Stimulated activated effector memory CD8-positive, alpha-beta T cell treated with anti-CD3 and anti-CD28 coated beads, Interleukin-12 subunit alpha, Interleukin-12 subunit beta, amount 100 ng/mL, for 72 hours (primary cell): ENCODE measurements at places on chromosomes 5 and 9.

DNA sequence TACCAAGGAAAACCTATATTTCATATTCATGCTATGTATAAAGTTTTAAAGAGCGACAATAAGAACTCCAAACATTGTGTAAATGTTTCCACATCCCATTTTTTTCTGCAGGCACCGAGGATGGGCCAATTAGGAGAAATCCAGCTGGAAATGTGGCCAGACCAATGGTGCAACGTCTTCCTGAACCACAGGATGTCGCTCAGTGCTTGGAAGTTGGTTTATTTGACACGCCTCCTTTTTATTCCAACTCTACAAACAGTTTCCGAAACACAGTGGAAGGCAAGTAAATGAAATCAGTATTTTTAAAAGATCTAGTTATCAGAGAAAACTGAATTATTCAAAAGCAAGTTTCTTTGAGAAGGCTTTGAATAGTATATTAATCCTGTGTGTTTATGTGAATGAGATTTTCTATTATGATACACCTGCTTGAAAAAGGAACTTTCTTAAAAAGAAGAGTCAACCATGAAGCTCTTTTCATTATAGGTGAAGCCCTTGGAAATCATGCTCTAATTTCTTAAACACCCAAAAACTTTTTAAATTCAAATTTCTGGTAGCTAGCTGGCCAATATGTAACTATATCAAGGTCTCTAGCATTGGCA lies 9.1 kb downstream of the TYRP1 start:
- no peak for DNase-seq

DNA sequence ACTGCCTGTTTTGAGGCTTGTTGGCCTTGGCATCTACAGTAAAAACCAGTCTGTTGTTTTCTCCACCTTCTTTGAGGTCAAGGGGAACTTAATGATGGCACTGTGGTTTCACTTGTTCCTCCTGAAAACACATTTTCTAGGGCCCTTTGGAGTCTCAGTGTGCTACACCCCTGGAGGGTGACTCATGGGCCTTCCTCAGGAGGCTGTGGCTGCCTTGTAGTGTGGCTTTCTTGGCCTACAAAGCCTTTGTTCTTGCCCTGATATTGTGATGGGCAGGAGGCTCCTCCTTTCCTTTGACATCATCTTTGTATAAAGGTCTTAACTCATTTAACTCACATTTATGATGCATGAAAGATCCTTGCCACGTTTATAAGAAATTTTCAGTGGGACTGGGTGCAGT lies 56.3 kb upstream of the GPBP1 start:
- DNase-seq, result no peak

DNA sequence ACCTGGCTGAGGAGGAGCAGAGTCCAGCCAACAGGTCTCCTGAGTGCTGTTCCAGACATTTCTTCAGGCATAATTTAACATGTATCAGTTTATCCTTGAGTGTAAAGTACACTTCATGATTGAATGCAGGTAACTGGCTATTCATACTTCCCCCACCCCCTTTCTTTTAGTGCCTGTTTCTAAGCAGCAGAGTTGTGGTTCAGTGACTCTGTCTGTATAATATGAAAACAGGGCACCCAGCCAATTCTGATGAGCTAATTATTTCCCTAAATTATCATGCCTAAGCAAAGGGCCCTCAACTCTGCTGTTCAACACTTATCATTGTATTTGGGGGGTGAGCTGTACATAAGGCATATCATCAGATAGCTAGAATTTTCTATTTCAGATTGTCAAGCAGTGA lies 51.9 kb upstream of the ZSWIM6 start:
- DNase-seq, result no peak

GRCh38 chr9:121958530-121958929 lies 134.6 kb downstream of the TTLL11 start:
- DNase-seq, result no peak

DNA sequence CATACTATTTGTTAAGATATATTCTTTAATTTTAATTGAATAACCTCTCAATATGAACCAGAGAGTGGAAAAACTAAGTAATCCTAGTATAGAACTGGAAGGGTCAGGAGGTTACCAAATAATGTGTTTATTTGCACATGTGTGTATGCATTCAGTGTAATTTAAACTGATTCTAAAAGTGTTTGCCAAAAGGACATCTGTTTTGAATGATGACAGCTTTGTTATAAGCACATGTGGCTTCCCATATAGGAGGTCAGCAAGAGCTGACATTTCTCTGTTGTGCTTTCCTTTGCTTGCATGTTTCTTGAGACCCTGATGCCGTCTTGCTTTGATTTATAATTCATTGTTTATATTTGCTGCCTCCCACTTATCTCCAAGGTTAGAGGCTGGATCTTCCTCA lies 383.4 kb downstream of the BRINP1 start:
- DNase-seq, result no peak

DNA sequence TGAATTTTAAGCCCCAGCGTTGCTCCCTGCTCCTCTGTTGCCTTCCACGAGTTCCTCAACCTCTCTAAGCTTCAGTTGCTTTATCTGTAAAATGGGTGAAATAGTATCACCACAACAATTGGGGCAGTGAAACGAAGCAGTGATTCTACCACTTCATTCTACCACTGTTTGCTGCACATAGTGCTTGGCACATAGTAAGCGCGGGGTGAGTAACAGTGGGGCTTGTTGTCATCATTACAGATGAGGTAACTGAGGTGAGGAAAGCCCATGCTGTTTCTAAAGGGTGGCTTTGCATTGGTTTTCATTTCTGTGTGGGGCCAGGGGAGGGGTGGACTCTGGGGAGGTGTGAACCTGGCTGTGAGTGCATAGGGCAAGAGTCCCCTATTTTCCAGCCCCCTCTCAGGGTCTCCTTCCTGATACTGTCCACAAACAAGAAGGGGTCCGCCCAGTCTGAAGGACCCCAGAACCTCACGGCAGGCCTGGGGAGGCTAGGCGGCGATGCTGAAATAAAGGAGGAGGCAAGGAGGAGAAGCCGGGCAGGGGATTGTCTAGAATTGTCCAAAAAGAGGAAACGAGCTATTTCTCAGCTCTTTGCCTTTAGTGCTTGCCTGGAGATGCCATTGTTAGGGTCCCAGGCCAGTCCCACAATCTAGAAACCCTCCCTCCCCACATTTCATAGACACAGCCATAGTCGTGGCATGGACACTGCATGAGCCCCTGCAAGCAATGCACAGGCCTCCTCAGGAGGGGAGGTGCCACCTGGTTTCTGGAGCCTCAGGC lies 65.6 kb downstream of the IL6ST start:
- DNase-seq, result no peak

GRCh38 chr5:150022158-150022531 lies 21.6 kb downstream of the HMGXB3 start:
- DNase-seq, result no peak

- no peak for DNase-seq
Measured at GRCh38 chr5:142197098-142197497, 88.5 kb downstream of the NDFIP1 start.

DNA sequence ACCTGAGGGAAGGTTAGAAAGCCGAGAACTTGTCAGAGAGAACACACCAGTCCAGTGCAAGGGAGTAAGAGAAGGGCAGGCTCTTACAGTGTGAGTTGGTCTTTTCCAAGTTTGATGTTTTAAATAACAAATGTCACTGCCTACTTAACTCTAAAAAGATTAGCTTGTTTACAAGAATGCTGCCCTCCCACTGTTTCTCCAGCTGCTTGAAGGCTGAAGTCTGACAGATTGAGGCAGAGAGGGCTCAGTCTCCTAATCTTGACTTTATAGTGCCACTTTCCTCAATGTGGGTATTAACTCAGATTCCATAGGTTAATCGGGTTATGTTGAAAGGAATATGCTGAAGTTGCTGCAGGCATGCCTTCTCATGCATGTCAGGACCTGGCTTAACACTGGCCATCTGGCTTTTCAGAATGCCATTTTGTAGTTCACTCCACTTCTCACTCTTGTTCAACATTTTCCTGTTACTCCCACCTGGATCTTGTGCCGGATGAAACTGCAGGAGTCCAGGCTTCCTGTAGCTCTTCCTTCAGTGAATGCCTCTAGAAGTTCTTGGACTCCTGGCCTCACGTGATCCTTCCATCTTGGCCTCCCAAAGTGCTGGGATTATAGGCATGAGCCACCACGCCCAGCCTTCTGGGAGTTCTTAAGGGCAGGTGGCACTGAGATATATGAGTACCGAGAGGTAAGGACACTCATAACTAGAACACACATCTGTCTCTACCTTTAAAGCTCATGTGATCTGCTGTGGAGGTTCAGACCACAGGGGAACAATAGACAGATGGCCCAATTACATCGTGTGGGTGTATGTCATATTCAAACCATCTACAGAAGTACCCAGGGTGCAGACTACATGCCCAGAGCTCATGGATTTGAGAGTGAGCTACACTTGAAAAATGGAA lies 249.7 kb downstream of the ARHGAP26 start:
- DNase-seq, result no peak

- no peak for DNase-seq
Measured at GRCh38 chr5:103849934-103850333, 287.3 kb upstream of the NUDT12 start.

DNA sequence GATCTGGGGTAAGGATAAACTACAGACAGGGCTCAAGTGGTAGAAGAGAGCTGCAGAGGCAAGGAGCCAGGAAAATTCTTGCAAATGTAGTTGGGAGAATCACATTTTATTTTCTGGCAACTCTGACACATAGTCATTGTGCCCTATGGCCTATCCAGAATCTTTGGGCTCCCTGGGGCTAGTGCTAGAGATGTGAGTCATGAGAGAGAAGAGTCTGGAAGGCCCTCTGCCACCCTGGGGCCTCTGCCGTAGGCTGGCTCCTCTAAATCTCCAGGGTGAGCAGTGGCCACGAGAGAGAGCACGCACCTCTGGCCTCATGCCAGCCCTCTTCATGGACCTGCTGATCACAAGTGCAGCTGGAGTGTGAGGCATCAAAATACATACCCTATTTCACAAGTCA lies 74.3 kb upstream of the SSBP2 start:
- DNase-seq, result no peak
